Hematopoietic multipotent progenitor cell treated with erythropoietin and hydrocortisone succinate and interleukin-3 and kit ligand, for 4 days (in vitro differentiated cells): ENCODE measurements at places on chromosomes 11 and 22.

DNA sequence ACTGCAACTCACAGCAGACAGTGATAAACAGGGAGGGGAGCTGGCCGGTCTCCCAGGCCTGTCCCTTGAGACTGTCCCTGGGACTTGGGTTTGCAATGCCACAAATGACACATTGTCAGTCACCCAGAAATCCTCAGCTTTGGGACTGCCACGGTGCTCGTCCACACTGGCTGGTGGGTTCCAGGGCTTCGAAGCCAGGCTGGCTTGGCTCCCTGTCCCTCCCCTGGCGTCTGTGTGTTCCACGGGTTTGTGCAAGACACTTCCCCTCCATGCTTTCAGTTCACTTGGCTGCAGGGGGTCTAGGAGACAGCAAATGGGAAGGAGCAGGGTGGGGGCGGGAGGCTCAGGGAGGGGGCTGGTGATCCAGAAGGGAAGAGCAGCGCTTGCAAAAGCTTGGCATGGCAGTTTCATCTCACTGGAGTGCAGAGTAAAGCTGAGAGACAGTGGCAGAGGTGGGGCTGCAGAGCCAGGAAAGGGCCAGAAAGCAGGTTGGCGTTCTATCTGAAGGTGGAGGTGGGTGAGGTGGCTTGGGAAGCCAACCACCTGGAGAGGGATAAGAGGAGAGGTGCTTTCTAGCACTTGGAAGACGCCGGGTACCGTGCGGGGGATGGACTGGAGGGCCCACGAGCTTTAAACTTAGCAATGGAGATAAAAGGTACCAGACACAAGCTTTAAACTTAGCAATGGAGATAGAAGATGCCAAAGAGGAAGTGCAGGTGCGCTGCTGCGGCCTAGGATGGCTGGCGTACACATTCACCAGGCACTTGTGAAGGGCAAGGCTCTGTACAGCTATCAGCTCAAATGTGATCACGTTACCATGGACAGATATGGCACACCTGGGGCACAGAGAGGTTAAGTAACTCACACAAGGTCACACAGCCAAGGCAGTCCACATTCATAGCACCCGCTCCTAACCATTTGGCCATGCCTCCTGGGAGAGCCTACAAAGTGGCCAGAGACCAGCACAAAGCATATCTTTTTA, 86.4 kb upstream of the SHISAL1 start:
- no peak for DNase-seq

DNA sequence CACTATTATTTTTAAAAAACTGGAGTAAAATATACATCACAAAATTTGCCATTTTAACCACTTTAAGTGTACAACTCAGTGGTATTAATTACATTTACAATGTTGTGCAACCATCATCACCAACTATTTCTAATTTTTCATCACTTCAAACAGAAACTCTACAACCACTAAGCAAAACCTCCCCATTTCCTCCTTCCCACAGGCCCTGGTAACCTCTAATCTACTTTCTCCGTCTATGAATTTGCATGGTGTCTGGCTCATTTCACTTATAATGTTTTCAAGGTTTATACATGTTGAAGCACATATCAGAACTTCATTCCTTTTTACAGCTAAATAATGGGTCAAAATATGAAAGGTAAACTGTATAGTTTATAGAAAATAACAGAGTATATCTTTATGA, 24.4 kb downstream of the DDI1 start:
- DNase-seq: peak; percentile 53

- DNase-seq: no peak
These were observed 239.6 kb downstream of the DDX10 start for GRCh38 chr11:108904480-108904879.

DNA sequence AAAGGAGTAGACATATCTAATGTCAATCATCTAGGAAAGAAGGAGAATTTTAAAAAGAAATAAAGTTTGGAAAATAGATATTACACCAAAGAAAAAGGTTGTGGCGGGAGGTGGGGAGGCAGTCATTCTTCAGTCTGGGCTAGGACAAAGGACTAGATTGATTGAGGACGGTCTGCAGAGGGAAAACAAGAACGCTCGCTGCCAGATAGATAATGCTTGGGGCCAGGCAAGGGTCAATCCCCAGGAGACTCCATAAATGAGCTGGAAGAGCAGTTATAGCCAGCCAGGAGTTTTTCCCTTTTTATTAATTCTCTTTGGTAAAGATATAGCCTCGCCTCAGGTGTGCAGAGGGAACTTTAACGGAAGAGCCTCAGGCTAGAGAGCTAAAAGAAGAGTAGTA, 6.3 kb downstream of the TRPC6 start:
- DNase-seq: no peak

DNA sequence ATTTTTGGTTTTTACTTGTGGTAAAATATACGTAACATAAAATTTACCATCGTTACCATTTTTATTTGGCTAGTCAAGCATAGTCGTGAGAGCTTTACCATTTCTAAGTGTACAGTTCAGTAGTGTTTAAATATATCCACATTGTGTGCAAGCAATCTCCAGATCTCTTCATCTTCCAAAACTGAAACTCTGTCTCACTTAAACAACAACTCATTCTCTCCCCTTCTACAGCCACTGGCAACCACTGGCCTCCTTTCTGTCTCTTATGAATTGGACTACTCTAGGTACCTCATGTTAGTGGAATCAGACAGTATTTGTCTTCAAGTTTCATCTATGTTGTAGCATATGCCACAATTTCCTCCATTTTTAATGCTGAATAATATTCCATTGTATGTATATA, 37.4 kb downstream of the SMC1B start:
- DNase-seq: no peak

DNA sequence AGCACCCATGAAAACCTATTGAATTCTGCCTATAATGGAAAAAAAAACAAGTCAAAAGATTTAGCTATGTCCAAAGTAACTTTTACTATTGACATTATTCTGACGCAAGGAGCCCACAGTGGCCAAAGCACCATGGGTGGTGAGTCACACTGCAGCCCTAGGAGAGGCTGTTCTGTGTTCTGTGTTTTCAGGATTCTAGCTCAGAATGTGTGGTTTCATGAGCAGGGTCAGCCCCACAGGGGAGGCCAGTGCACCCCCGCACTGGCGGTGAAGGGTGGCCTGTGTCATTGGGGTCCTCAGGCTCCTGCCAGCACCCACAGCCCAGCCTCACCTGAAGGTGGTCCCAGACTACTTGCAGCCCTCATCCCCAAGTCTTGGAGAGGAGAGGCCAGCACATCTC, 112.2 kb downstream of the BRD1 start:
- no peak for DNase-seq

GRCh38 chr11:14075118-14076078, 112.9 kb downstream of the SPON1 start:
- DNase-seq: peak; percentile 18

GRCh38 chr22:32378707-32379272, 21.1 kb downstream of the RFPL3 start:
- peak; percentile 73 for DNase-seq

GRCh38 chr22:44080936-44081861, 57.1 kb downstream of the PARVB start:
- DNase-seq: peak; percentile 83

GRCh38 chr11:27700351-27701301, at the start of gene BDNF:
TSS of gene BDNF (minus strand) at chr11:27700455. CDS start at chr11:27658564, 41,891 bp downstream.
- no peak for DNase-seq

DNA sequence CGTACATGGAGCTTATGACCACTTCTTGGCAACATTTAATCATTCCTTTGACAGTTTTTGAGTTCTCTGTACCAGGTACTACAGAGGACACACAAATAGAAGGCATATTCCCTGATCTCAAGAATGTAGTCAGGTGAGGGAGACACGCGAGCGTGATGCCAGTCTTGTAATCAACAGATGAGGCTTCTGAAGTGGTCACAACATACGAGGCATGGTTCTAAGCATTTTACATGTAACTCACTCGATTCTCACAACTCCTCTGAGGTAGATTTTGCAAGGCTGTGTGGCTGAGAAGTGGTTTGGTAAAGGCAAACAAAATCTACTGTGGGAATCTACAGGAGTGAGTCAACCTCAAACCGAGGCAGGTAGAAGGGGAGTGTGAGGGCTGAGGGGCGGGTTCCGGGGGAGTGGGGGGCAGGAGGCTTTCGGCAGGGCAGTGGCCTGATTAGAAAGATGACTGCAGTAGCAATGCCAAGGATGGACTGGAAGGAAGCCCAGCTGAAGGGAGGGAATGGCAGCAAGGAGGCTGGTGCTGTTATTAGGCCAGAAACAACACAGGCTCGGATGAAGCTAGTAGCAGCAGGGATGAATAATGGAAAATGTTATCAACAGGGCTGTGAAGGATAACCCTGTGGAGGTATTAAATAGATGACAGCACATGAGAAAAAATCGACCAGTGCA, 63.8 kb downstream of the ST14 start:
- DNase-seq: no peak

DNA sequence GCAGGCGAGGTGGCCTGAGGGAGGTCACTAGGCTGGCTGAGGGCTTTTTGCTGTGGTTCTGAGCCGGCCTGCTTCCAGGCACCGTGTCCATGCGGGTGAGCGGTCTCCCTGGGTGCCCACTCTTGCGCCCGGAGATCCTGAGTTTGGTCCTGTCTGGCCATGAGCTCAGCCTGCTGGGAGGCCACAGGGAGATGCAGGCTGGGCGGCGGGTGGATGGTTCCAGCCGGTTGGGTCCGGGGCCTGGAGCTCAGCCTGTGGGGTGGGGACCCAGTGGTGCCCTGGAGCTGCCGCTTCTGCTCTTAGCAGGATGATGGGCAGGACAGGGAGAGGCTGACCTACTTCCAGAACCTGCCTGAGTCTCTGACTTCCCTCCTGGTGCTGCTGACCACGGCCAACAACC, 18.5 kb downstream of the TPCN2 start:
- no peak for DNase-seq

- DNase-seq: peak; percentile 59
These were observed 16.4 kb downstream of the LMO1 start for GRCh38 chr11:8247312-8247711.

DNA sequence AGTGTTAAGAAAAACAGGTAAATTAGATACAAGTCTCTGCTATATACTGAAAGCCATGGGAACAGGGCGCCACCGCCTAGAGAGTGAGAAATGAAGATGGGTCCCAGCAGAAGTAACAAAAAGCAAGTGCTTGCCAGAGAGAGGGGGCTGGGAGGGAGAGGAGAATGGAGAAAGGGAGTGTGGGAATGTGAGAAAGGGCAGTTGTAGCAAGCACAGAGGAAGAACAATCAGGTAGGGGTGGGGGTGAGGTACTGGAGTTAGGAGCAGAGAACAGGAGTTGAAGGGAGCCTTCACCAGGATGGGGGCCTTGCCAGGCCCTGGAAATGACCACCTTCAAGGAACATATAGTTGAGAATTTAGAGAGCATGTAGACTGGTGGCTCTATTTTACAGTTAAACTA, 66.8 kb downstream of the TCF20 start:
- DNase-seq: no peak

- no peak for DNase-seq
These were observed 7.0 kb downstream of the OR4X1 start for GRCh38 chr11:48270621-48271020.

DNA sequence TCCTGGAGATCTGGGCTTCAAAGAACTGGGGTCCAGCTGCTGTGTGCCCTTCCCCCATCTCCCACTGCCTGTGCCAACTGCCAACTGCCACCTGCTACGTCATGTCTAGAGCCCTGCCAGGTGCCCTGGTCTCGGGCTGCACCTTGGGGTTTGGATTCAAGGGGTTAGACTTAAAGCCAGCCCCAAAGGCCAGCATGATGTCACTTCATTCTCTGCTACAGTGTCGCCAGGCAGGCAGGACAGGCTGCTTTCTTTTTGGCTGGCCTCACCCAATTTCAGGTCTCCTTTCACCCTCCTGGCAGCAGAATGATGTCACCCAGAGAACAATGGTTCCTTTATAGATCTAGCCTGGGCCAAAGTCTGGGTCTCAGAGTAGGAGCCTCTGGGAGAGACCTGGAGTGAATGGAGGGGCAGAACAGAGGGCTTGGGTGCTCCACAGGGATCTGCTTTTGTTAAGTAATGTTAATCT, 79.5 kb upstream of the CRYBB3 start:
- DNase-seq: no peak

DNA sequence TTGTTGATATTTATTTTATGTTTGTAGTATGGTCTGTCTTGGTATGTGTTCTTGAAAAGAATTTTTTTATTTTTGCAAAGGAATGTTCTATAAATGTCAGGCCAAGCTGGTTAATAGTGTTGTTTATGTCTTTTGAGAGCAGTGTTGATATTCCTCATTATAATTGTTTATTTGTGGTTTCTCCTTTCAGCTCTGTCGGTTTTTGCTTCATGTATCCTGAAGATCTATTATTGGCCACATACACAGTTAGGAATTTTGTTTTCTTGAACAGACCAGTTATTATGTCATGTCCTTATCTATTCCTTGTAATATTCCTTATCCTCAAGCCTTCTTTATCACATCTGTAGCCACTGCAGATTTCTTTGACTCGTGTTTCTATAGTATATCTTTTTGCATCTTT, 56.5 kb downstream of the PDHX start:
- no peak for DNase-seq

DNA sequence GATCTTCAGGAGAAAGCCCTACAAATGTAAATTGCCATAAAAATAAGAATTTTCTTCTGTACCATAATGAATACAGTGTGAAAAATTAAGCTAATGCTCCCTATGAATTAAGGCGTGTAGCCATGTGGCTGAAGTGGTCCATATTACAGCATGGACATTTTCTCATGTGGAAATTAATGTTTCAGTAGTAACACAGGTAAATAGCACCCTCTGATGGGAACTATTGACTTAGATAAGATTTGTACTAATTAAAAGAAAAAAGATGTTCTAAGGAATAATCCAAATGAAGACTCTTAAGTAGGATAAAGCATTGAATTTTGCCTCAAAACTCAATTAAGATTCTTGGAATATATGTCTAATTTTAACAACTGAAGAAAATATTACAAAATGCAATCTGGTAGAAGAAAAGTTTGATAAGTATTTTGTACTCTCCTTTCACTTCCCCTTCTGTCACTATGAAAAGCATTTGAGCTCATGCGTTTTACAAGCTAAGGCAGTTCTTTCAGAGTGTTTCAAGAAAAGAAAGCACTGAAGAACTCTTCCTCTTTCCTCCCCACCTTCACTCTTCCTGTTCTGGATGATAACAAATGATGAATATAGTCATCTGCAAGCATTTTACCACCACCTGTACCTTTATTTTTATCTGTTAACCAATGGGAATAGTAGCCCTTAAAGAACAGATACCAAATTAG, 9.9 kb upstream of the OR8D2 start:
- DNase-seq: peak; percentile 53

GRCh38 chr11:92866679-92867282, 102.7 kb upstream of the MTNR1B start:
- DNase-seq: no peak

DNA sequence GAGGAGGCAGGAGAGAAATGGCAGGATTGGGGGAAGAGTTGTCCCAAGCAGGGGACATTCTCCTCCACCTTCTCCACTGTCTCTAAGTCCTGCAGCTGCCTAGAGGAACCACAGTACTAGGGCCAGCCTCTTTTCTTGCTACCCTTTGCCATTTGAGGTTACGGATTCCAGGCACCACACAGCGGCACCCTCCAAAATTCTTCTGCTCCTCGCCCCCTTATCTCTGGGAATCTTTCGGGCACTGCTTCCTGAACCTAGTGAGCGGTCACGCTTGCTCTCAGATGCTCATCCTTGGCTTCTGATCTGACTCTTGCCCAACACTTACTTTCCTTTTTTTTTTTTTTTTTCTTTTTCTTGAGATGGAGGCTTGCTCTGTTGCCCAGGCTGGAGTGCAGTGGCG, 26.6 kb upstream of the XBP1 start:
- DNase-seq: no peak

GRCh38 chr22:38320605-38321402, 3.6 kb upstream of the CSNK1E start:
- DNase-seq: no peak
